ENCODE measurements at places on chromosomes 12 and 14.
A peak's percentile ranks its signal among the peaks of the same experiment; 100 is the strongest.

DNA sequence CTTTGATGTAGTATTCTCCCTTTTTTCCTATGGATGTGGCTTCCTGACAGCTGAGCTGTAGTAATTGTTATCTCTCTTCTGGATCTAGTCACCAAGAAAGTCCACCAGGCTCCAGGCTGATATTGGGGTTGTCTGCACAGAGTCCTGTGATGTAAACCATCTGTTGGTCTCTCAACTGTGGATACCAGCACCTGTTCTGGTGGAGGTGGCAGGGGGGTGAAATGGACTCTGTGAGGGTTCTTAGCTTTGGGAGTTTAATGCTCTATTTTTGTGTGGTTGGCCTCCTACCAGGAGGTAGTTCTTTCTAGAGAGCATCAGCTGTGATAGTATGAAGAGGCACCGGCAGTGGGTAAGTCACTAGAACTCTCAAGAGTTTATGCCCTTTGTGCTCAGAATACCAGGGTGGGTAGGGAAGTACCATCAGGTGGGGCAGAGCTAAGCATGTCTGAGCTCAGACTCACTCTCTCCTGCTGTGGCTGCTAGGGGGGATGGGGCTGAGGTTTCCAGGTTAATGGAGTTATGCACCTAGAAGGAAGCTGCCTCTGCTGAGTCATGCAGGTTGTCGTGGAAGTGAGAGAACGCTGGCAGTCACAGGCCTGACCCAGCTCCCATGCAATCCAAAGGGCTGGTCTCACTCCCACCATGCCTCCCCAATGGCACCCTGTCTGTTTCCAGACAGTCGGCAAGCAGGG, 3.0 kb upstream of the TAS2R14 start:
- DNase-seq, result no peak

DNA sequence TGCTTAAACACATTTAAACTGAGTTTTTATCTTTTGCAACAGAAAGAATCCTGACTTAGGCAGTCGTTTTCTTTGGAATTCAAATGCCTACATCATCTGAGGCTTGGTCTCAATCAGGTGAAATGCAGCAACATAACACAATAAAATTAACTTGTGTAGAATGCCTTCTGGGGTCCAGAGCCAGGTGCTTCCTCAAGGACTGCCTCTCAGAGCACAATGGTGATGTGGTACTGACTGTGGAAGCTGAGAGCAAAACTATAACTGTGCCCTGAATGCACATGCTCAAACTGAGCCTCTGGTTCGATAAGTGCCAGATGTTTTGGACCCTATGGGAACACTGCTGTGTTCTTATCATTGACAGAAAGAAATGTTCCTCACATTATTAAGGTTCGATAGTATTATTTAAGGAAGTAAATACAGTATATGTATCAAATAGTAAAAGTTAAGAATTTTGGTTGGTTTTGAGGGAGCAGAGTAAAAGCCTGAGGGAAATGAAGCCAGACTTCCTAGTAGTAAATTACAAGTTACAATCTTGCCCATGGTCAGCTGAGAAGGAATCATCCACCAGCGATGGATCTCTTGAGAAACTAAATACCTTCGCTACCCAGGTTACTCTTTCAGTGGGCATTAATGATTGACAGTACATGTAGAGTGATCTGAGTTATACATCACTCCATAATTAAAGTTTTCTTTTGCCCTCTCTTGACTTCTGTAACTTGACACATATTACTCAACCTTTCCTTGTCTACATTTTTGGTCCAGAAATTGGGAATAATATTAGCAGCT, 122.9 kb upstream of the ATP2B1 start:
- no peak for DNase-seq

GRCh38 chr12:29547151-29547632, 49.7 kb upstream of the OVCH1 start:
- no peak for DNase-seq

GRCh38 chr14:54698501-54698900, 131.6 kb downstream of the SAMD4A start:
- DNase-seq, result no peak

DNA sequence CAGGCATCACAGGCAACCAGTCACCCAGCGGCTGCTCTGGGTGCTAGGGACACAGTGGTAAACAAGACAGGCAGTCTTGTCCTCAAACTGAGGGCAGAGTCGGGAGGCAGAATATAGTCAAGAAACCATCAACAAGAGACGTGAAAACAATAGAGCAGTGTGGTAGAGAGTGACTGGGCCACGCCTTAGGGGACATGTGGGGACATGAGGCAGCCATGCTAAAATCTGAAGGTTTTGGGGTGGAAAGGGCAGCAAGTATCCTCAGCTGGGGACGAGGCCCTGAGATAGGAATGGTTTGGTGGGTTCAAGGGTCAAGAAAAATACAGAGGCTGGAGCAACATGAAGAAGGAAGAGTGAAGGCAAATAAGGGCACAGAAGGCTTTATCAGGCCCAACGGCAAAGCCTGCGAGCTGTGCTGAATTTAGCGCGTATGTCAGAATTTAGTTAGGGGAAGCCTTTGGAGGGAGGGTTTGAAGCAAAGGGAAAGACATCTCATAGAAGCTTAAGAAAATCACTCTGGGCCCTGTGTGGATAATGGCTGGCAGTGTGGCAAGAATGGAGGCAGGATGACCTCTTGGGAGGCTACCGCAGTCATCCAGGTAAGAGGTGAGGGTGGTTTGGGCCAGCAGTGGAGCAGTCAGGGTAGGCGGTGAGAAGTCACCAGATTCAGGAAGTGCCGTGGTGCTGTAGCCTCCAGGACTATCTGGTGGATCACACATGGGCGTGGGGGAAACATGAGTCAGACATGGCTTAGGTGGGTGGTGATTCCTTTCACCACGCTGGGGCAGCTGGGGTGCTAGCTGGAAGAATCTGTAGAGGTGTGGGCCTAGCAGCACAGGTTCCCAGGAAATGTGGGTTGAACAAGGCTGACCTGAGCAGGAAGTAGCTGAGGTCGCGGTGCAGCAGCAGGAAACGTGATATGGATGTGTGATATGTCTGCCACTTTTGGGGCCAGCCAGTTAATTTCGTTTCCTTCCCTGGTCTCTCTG, 3.0 kb downstream of the EVL start:
- peak; percentile 64 for DNase-seq

- no peak for DNase-seq
Measured at GRCh38 chr14:75273272-75274049, 5.2 kb upstream of the FOS start.

DNA sequence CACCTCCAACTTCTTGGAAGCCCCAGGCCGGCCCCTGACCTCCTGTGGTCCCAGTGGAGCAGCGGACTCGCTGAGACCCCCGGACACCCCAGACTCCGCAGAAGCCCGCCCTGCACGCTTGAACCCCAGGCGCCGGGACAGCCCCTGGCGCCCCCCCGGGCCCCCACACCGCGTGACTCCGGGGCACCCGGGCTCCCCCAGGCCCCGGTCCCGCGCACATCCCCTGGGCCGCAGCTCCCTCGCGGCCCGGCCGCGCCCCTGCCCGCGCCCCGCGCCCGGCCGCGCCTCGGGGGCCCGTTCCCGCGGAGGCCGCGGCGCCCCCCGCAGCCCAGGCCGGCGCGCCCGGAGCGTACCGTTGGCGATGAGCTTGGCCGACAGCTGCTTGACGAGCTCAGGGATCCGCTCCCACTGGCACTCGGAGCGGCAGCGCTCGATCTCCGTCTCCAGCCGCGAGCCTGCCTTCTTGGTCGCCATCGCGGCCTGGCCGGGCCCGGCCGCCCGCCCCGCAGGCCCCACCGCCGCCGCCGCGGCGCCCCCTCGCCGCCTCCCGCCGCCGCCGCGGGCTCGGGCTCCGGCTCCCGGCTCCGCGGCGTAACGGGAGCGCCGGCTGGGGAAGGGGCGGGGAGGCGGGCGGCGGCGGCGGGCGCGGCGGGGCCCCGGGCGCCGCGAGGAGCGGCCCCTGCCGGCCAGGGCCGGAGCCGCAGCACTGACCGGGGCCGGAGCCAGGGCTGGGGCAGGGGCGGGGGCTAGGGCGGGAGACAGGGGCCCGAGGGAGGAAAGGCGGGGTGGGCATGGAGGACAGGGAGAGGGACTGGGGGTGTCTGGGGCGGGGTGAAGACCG, at the start of gene TTC7B:
Gene TTC7B, minus strand, starts transcription at position 609 of the 841 bp plus-strand sequence. Its CDS starts 135 bp downstream, at position 474.
- no peak for DNase-seq

GRCh38 chr14:56297449-56297848, 179.2 kb downstream of the PELI2 start:
- no peak for DNase-seq

- no peak for DNase-seq
Measured at GRCh38 chr12:608413-608812, 54.8 kb downstream of the NINJ2 start.

- DNase-seq, result no peak
Measured at GRCh38 chr14:35250319-35250718, 41.9 kb upstream of the PSMA6 start.

DNA sequence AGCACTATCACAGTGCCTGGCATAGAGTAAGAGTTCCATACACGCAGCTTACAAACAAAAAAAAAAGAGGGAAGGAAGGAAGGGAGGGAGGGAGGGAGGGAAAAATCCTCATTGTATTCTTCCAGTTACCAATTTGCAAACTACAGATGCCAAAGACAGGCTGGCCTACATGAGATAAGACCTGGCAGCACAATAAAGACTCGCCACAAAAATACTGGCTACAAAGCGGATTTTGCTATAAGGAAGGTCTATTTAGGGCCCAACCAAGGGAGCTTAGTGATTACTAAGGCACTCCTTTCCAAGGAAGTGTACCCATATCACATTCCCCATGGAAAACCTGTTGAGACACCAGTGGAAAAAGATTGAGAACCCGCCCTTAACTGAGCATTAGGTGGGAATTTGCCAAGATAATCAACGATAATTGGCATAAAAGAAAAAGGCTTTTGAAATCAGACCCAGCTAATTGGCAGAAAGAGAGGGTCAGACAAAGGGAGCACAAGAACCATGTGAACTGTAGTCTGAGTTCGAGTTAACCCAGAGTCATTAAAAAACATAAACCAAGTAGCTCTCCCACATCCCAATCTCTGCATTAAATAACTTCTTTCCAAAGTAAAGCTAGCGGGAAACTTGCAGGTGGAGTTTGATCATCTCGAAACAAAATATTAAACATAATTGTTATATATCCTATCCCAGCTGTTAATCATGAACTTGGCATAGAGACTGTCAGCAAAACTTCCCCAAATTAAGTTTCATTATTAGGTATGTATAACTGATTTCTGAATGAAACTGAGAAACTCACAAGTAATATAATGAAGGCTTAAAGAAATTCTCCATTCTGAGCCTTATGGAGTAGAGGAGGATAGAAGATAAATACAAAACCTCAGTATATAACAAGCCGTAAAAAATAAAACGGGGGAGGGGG, 50.1 kb downstream of the PHLDA1 start:
- no peak for DNase-seq

DNA sequence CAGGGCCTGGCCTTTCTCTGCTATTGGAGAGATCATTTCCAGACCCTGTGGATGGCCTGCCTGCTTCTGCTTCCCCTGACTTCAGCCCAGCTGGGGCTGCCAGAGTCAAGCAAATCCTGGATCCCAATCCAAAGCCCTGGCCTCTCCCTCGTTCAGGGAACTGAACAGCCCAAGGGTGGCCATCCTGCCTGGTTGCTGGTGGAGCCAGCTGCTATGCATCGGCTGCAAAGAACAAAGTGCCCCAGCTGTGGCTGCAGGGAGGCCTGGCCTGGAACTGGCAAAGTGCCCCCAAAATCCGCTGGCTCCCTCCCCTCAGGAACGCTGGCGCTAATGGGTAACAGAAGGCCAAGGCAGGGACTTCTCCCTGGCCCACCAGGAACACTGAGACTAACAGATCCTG, 56.4 kb downstream of the LRRC74A start:
- no peak for DNase-seq

GRCh38 chr12:21827083-21827482, 52.6 kb upstream of the KCNJ8 start:
- DNase-seq, result no peak

DNA sequence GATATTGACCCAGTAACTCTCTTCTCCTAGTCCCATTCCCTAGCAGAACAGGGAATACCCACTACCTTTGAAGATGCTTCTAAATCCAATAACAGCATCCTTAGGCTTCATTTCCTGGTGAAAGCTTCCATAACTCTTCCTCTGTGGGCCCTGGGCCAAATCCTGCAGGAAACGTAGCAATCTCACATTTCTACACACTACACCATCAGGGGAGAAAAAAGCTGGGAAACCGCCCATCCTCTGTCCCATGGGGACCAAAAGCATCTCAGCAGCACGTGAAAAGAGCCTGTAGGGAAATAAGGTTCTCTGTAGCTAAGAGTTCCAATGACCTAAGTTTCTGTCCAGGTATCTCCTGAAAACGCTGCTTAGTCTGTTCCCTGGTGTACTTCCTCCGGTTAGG, 340.2 kb downstream of the DPF3 start:
- DNase-seq, result no peak

GRCh38 chr14:65356327-65356836, 56.1 kb upstream of the FUT8 start:
- no peak for DNase-seq

DNA sequence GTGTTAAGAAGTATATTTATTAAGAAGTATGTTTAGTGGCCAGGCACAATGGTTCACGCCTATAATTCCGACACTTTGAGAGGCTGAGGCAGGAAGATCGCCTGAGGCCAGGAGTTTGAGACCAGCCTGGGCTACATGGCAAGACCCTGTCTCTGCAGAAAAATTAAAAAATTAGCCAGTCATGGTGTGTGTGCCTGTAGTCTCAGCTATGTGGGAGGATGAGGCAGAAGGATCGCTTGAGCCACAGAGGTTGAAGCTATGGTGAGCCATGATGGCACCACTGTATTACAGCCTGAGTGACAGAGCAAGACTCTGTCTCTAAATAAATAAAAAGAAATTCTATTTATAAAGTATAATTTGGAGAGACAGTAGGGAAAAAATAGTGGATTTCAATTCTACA, 20.3 kb downstream of the R3HDM2 start:
- DNase-seq, result no peak

DNA sequence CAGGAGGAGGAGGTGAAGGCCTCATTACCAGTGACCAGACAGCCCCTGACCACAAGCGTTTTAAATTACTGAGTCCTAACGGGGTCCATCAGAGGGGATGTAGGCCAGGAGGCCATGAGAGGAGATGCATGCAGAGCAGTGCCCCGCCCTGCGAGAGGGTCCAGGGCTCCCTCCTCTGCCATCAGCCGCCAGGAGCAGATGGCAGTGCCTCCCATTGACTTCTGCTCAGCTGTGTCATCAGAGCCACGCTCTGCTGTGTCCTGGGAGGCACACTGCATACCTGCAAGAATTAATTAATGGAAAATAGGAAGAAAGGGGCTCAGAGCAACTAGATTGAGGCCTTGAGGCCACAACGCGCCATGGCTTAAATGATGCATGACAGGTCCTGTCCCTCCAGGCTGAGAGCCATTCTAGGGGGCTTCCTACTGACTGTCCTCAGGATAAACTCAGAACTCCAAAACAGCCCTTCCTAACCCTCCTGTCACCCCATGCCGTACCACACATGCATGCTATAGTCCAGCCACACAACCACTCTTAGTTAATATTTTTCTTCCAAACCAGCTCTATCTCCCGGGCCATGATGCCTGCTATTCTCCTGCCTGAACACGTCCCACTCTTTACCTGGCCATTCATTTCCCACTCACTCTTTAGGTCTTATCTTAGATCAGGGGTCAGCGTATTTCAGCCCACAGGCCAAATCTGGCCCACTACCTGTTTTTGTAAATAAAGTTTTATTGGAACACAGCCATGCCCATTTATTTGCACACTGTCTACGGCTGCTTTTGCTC, 235.8 kb downstream of the KSR2 start:
- no peak for DNase-seq

- no peak for DNase-seq
Measured at GRCh38 chr12:8012651-8013309, 19.7 kb upstream of the FOXJ2 start.

- no peak for DNase-seq
Measured at GRCh38 chr12:110233212-110233903, 47.7 kb upstream of the ATP2A2 start.

All from activated naive CD4-positive, alpha-beta T cell (primary cell).